NCI-H2171 treated with DMSO at 0.1 percent for 48 hours (cell line): ENCODE measurements at places on chromosomes 12 and 14.

- peak; percentile 89 for DNase-seq
Observed at GRCh38 chr12:120237360-120238171, 28.0 kb downstream of the PXN start.

DNA sequence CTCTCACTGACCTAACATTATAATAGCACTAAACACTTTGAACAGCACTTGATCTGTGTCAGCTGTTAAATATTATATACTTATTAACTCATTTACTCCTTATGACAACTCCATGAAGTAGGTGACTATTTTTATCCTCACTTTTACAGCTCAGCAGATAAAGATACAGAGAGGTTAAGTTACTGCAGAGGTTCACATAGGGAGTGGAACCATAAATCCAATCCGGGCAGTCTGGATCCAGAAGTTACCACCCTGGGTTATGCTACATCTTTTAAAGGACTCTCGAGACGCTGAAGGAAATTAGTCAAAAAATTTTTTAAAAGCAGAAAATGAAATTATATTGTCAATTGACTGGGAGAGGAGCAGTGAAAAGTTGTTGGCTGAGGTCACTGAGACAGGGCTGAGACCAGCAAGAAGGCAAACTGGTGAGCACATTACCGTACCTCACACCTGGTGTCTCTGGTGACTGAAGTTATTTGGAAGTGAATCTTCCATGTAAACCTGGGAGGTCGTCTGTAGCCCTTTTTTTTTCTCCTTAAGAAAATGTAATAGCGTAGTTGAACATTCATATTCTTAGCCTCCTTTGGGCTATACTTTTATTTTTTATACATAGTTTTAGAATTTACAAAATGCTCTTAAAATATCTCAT is 1.2 kb upstream of the RIMKLB start:
- no peak for DNase-seq

DNA sequence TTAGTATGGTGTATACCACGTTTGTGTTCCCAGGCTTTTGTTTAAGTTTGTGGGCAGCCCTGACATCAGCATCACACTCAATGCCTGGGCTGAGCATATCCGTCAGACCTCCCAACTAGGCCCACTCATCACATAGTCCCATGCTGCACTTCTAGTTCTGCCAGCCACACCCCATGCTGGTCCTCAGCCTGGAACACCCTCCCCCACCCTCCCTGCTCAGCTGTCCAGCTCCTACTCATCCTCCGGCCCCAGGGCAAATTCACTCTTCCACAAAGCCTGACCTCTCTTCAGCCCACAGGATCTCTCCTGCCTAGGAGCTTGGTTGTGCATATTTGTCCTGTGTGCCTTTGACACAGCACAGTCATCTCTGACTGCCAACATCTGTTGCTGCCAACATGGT is 3.9 kb upstream of the ENDOU start:
- no peak for DNase-seq

GRCh38 chr14:73789989-73790581 is 61.5 kb upstream of the PTGR2 start:
- no peak for DNase-seq

GRCh38 chr14:71758229-71758951 is 173.8 kb upstream of the RGS6 start:
- DNase-seq: no peak

DNA sequence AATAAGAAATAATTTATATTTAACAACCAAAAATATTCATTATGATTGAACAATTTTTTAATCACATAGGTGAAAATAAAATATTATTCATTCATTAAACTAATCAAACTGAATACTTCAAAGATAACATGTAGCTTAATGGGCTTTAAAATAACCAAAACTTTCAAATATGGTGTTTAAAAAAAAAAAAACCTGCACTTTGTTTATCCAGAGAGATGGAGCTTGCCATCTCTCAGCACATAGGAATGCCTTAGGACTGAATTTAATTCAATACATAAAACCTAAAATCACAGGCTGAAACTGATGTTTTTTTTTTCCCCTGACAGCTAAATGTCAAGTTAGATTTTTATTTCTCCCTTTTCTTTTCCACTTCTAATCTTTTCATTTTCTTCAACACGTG is 14.4 kb upstream of the CCER1 start:
- DNase-seq: no peak

- DNase-seq: no peak
Observed at GRCh38 chr14:100721568-100721967, 5.1 kb upstream of the DLK1 start.

- peak; percentile 72 for DNase-seq
Observed at GRCh38 chr14:21825149-21825743, 151.6 kb upstream of the OR4E1 start.

- DNase-seq: no peak
Observed at GRCh38 chr14:53957739-53958138, 1.1 kb upstream of the BMP4 start.

- no peak for DNase-seq
Observed at GRCh38 chr12:3155702-3156370, 78.7 kb downstream of the TSPAN9 start.
